NCI-H524 treated with DMSO at 0.1 percent for 48 hours (cell line): ENCODE measurements at places on chromosomes 1 and 21.

DNA sequence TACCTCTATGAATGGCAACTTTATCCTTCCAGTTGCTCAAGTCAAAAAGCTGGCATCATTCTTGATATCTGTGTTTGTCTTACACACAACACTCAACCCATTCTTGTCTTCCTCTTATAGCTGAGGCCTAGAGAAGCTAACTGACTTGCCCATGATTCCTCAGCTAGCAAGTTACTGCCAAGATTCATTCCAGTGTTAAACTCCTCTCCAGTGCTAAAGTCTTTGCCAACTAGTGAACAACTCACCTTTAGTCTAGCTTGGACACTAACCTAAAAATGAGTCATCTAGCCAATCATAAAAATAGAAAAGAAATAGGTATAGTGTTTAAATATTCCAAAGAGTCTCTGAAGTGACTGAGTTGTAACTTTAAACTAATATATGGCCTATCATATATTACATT, 45.6 kb upstream of the RGS2 start:
- no peak for DNase-seq

- DNase-seq, result no peak
Measured at GRCh38 chr1:150273311-150273710, 721 bp downstream of the C1orf54 start.

DNA sequence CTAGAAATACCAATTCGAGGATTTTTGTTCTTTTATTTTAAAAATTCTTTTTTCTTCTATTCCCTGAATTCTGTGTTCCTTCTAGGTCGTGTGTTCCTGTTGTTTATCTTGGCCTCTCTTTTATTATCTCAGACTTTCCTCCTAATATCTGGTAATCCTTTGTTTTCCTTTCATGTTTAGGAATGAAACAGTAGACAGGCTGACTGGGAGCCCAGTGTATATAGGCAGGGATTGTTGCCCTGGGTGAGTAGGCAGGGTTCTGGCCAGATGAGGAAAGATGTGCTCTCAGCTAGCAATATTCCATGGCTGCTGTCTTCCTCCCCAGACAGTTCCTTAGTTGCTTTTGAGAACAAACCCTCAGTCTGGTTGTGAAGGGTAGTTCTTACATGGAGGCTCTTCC, 161.8 kb upstream of the PDE4B start:
- no peak for DNase-seq

DNA sequence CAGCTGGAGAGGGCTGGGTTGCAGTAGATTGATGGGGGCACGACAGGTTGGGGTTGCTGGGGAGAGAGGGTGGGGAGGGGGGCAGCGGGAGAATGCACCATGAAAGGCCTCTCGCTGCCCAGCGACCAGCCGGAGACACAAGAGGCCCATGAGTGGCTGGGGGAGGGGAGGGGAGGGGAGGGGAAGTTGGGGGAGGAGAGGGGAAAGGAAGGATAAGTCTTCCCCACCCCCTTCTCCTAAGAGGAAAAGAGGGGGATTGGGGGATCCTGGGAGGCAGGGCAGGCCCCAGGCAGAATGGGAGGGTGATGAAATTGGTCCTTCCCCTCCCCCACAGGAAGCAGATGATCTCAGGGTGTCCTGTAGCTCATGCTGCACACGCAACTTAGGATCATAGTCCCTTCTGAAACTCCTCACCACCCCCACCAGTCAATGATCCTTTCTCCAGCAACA, 45.7 kb downstream of the PAX7 start:
- DNase-seq, result no peak

GRCh38 chr1:107833061-107833460, 131.9 kb downstream of the VAV3 start:
- no peak for DNase-seq

DNA sequence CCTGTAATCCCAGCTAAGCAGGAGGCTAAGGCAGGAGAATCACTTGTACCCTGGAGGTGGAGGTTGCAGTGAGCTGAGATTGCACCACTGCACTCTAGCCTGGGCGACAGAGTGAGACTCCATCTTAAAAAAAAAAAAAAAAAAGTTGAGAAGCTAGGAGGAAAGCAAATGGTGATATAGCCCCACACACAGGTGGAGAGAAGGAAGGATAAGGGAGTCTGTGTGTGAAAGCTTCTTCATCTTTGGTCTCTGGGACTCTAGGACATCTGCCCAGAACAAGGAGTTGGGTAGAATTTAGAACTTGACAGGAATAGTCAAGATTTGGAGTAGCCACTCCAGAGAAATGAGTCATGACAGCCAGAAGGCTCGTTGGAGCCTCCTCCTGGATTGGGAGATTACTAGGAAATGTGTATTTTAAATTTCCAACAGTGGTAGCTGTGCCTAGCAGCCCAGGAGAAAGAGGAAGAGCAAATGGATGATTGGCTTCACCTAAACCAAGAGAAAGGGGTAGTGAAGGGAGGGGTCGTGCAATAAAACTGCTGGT, 19.9 kb downstream of the NPL start:
- no peak for DNase-seq

DNA sequence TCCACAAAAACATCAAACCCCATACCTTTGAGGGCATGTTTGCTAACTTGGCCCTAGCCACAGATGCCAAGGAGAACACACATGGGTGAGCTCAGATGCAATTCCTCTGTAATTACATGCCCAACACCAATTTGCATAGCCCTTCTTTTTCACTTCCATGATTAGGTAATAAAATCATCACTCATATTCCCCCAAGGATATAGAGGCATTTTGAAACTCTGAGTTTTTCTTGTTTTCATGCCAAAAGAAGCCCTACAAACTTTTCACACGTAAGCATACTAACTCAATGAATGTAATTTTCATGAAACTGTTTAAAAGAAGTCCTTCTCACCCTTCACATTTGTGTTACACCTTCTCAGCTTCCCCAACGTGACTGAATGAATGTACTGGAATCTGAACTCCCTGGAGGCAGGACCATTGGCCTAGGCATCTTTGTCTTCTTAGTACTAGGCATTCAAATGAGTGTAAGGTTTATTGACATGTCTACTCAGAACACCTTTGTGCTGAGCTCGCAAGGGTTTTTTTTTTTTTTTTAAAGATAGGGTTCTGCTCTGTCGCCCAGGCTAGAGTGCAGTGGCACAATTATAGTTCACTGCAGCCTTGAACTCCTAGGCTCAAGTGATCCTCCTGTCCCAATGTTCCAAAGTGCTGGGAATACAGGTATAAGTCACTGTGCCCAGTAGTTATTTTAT, 31.0 kb downstream of the FBXO42 start:
- DNase-seq, result no peak

- DNase-seq, result no peak
Measured at GRCh38 chr1:228793032-228793431, 57.8 kb downstream of the RHOU start.

DNA sequence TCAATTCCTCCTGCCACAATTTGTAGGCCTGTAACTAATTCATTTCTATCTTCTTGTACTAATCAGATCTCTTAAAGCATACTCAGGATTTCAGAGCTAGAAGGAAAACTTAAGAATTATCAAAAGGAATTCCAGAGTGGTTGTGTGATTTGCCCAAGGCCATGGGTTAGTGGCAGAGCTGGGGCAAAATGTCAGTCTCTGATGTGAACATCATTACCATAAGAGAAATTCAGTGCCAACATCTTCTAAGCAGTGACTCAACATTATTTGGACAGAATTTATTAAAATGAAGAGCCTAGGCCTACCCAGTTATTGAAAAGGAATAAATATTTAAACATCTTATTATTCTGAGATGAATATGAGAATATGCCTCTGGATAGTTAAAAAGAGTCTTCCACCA, 14.5 kb downstream of the ST6GALNAC5 start:
- DNase-seq, result no peak

GRCh38 chr1:162285149-162285561, 91.5 kb downstream of the SPATA46 start:
- no peak for DNase-seq

GRCh38 chr1:14598007-14598497, 433 bp upstream of the KAZN start:
- no peak for DNase-seq

DNA sequence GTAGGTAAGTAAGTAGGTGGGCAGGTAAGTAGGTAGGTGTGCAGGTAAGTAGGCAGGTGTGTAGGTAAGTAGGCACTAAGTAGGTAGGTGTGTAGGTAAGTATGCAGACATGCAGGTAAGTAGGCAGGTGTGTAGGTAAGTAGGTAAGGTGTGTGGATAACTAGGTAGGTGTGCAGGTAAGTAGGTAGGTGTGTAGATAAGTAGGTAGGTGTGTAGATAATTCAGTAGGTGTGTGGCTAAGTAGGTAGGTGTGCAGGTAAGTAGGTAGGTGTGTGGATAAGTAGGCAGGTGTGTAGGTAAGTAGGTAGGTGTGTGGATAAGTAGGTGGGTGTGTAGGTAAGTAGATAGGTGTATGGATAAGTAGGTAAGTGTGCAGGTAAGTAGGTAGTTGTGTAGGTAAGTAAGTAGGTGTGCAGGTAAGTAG, 53.9 kb upstream of the COG2 start:
- no peak for DNase-seq

DNA sequence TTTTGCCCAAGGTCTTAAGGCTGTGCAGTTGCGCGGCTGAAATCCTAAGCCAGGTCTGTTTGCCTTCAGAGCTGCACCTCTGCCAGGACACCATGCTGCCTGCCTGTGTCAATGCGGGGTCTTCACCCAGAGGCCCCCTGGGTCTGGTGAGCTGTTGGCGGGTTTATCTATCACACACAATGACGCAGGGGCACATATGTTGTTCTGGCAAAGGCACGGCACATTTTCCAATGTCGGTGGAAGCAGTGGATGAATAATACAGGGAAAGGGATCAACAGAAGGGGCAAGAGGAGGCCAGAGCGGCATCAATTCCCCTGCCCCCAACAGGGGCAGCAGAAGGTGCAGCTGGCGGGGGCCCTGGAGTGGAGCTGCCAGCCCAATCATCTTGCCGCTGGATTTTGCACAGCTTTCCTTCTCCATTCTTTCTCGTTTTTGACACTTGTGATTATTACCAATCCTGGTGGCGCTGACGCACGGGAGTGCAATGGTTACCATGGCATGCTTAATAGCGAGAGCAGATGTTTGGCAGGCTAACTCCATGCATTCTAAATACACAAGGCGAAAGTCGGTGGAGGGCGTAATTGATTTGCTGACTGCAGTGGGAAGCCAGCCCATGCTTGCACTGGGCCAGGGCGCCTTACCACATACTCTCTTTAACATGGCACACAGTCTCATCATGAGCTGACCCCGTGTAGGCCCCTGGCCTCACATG, 45.8 kb upstream of the CYP2J2 start:
- DNase-seq, result peak; percentile 78

- no peak for DNase-seq
Measured at GRCh38 chr1:16120940-16121410, 34.9 kb downstream of the EPHA2 start.

DNA sequence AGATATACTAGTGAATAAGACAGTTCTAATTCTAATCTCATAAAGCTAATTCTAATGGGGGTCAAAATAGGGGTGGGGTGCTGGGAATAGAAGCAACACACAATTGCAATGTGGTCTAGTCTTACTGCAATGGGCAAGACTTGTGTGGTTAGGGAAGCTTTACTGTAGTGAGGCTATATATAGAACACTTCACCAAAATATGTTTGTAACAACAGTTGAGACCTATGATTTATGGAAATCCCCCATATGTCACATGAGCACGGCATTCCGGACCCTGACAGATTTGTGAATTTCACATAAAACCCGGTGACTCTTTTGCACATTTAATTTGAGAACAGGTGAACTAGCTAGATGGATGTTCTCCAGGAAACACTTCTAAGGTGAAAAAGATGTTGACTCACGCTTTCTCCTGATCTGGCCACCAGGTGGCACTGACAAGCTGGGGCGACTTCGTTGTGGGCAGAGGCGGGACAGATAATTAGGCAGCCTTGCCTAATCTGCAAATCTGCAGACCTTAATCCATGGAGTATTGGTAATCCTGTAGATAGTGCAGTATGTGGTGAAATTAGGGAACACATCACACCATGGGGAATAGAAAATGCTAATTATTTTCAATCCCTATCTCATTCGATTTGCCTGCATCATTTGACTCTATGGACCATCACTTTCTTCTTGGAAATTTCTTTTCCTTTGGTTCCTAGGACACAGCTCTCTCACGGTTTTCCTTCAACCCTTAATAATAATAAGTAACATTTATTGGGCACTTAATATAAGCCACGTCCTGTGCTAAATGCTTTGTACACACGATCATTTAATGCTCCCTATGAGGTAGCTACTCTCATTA, 37.7 kb downstream of the KIAA0040 start:
- peak; percentile 14 for DNase-seq

GRCh38 chr1:190101756-190102155, 375.9 kb downstream of the BRINP3 start:
- DNase-seq, result no peak

- no peak for DNase-seq
Measured at GRCh38 chr21:45998871-45999580, 17.5 kb downstream of the COL6A1 start.

DNA sequence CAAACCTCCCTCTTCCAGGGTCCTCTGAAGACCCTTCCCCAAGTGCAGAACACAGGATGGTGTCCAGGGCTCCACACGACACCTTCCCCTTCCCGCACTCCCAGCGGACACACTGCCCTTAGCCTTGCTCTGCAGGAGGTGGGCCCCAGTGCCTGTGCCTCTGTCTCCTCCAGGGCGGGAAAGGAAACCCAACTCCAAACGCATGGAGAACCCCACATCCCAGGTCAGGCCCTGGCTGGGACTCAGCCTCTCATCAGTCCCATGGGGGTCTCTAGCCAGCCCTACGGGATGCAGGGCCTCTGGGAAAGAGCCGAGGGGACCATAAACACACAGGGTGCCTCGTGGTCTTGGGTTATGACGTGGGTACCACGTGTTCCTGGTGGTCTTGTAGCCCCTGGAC, 5.6 kb upstream of the SMYD3 start:
- no peak for DNase-seq

DNA sequence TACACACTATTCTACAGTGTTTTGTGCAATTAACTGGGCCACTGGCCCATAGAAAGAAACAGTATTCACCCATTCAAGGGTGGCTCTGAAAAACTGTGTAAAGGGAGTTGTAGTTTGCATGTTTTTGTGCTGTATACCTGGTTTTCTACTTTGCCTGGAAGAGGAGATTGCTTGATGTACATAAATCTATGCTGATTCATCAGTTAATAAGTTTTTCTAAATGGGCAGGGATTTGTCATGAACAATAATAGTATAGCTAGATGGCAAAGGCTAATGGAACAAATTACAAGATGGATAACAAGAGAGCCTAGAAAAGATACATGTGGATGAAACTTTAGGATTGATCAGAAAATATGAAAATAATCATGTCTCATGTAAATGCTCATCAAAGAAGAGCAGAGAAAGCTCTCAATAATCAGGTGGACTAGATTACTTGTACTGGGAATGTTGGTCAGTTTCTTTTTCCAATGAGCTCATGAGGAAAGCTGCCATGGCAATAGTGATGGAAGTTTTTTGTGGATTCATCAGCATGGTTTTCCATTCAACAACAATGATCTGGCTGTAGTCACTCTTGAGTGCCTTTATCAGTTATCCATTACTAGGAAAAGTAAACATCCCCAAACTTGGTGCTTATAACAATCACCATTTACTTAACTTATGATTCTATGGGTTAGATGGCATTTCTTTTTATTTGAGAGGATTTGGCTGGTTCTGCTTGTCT, 602.8 kb downstream of the BRINP3 start:
- no peak for DNase-seq
